ENCODE measurements at places on chromosomes 2 and 18. TPM values are rescaled to one million over a fixed set of nuclear protein-coding genes. Genes with fewer than 3 reads are reported as not detected.

GRCh38 chr2:218406949-218407618, 7.4 kb downstream of the CTDSP1 start:
- DNase-seq = peak; percentile 48

DNA sequence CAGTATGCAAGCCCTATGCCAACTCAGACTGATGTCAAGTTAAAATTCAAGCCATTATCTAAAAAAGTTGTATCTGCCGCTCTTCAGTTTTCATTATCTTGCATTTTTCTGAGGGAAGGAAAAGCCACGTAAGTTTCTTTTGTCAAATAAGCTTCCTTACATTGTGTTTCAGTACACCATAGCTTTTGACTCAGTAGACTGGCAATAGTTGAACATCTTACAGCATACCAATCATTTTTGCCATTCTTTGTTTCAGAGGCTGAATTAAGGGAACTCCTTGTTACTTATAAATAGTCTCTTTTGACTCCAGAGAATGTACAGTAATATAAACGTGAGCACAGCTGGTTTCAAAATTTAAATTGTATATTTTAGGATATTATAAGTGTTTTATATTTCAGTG, 120.6 kb downstream of the EHBP1 start:
- DNase-seq = no peak

EML6 gene
- 1.0 TPM for total RNA-seq

- no peak for DNase-seq
Measured at GRCh38 chr2:237498341-237498740, 11.3 kb downstream of the MLPH start.

GRCh38 chr2:37005118-37005868, 39.0 kb upstream of the STRN start:
- peak; percentile 21 for DNase-seq

- no peak for DNase-seq
Measured at GRCh38 chr2:11097854-11098387, 57.3 kb upstream of the SLC66A3 start.

SOWAHC gene
- 2.5 TPM for total RNA-seq

- no peak for DNase-seq
Measured at GRCh38 chr2:219285894-219286425, 6.8 kb downstream of the DNAJB2 start.

ITPRIPL1 gene
- 1.1 TPM for total RNA-seq

- no peak for DNase-seq
Measured at GRCh38 chr2:178998539-178998938, 51.4 kb downstream of the CCDC141 start.

DNA sequence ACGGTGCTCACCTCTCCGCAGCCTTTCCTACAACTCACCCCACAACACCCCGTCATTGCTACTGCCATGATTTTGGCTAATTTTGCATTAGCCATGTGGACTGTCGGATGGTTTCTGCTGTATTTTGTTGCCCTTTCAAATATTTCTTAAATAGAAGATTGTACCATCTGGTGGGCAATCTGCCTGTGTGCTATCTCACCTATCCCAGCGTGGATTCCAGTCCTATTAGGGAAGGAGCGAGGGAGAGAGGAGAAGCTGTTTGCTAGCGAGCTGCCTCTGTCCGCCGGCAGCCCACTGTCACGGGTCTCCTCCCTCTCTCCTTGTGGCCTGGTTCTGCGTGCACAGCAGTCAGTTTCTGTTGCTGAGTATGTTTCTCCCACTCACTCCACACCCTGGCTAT, 336.2 kb downstream of the TXNL1 start:
- DNase-seq = no peak

GRCh38 chr2:66874411-66874810, 439.5 kb downstream of the MEIS1 start:
- DNase-seq = no peak

GRCh38 chr2:233434666-233435330, 80.5 kb downstream of the DGKD start:
- DNase-seq = no peak

GCG gene
- total RNA-seq = not detected

STK16 gene
- total RNA-seq = 21.2 TPM

DNA sequence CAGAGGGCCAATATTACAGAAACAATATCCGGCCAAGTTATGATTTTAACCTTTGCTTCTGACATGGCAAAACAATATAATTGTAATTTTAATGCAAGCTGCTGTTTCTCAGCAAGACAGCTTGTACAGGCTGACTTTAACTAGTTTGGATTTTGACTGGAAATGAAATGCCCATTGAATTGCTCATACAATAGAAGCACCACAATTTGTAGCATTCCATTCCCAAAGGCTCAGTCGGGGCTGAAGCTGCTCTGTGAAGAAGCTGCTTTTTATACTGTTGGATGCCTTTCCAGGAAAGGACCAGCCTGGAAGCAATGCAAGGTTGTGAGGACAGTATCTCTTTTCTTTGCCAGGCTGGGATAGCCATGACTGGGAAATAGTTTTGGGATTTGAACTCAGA, 677.0 kb upstream of the FANCL start:
- no peak for DNase-seq

TRIM43 gene
- not detected for total RNA-seq

DNA sequence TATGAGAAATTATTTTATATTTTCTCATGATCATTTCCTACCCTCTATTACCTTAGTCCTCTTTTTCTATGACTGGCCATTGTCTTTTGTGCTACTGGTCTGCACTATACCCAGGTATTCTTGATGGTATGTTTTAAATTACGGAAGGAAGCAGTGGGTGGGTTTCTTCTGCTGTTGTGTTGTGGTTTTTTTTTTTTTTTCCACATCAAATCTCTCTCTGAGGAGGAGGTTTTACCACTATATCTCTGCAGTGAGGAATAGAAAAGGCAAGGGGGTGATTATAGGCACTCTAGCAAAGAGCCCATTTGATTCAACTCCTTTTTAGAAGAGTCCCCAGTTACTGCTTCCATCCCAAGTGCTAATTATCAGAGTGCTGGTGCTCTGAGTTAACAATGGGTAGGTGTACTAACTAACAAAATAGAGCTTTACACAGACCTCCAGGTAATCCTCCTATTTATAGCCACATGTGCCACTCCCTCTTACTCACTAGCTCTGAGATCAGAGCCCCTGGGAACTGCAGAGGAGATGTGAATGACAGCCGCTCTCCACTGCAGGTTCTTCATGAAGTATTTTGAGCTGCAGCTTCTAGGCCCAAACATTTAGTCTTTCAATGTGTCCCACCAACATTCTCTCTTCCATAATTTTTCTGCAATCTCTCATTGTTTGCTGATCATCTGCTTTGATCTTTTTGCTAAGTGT, 301.6 kb upstream of the GULP1 start:
- DNase-seq = no peak

SLC20A1 gene
- 13.7 TPM for total RNA-seq
